Choroid plexus epithelial cell (primary cell): ENCODE measurements at places on chromosomes 3 and 15.

DNA sequence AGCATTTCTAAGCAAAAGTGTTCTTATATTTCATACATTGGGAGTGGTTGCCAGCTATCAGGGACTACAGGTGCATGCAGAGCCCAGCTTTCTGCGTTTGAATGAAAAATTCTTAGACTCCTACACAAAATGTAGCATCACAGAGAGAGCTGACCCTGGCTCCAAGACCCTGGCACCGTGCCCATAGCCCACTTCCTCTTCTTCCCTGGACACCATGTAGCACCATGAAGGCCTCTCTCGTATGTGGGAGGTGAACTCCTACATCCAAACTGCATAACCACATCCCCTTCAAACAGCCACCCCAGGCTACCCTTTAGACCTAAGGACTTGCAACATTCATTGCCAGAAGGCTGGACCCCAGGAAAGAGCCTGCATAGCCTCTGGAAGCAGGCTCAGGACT, 35.8 kb upstream of the ATOSA start:
- no peak for DNase-seq

- peak; percentile 98 for DNase-seq
Observed at GRCh38 chr15:52100807-52101442, 11.7 kb downstream of the BCL2L10 start.

DNA sequence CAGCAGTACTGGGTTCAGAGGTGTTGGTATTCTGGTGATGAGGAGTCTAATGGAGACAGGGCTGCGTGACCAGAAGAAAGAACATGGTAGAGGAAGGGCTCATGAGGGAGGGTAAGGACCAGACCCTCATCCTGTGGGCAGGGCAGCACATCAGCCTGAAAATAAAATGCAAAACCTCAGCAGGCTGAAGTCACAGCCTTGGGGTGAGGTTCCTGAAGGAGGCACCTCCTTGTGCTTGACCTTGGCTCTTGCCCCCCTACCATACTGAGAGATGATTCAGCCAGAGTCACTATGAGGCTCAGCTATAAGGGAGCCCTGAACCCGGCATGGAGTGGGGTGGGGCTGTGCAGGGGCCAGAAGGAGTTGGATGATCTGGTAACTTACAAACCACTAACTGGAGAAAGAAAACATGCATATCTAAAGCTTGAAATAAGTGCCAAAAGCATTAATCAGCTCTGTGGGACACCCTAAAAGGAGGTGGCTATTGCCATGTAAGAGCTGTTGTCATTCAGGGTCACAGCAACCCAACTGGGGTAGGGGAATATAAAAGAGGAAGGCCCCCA, 60.2 kb downstream of the CORO2B start:
- peak; percentile 60 for DNase-seq

DNA sequence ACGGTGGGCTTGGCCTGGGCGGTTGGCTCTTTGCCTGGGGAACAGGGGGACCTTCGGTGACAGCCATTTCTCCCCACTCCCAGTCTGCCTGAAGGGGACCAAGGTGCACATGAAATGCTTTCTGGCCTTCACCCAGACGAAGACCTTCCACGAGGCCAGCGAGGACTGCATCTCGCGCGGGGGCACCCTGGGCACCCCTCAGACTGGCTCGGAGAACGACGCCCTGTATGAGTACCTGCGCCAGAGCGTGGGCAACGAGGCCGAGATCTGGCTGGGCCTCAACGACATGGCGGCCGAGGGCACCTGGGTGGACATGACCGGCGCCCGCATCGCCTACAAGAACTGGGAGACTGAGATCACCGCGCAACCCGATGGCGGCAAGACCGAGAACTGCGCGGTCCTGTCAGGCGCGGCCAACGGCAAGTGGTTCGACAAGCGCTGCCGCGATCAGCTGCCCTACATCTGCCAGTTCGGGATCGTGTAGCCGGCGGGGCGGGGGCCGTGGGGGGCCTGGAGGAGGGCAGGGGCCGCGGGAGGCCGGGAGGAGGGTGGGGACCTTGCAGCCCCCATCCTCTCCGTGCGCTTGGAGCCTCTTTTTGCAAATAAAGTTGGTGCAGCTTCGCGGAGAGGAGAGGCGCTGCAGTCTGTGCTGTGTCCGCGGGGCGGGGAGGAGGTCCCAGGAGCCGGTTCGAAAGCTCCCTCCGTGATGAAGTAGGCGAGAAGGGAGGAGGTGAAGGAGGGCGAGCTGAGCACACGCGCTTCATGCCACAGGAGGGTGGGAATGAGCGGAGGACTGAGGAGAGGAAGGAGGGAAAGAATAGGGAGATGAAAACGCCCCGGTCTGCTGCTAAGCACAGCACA, 9.6 kb downstream of the CLEC3B start:
- DNase-seq: peak; percentile 57

- no peak for DNase-seq
Observed at GRCh38 chr15:43346305-43346704, 15.9 kb upstream of the LCMT2 start.

DNA sequence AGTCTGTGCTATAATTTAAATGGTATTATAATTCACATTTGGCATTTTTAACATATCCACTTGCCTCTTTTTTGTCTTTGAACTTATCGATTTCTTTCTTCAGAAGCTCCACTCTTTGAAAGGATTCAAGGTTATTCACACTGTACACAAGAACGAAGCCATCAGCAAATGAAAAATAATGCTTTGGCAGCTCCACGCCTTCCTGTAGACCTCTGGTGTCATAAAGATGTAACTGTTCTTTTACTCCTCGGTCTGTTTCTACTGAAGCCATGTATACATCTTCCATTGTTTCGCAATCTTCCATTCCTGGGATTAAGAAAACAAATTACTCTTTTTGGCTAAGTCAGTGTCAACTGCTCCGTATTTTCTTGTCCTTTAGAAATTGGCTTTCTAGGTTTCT, 16.0 kb downstream of the NKIRAS1 start:
- DNase-seq: peak; percentile 74

DNA sequence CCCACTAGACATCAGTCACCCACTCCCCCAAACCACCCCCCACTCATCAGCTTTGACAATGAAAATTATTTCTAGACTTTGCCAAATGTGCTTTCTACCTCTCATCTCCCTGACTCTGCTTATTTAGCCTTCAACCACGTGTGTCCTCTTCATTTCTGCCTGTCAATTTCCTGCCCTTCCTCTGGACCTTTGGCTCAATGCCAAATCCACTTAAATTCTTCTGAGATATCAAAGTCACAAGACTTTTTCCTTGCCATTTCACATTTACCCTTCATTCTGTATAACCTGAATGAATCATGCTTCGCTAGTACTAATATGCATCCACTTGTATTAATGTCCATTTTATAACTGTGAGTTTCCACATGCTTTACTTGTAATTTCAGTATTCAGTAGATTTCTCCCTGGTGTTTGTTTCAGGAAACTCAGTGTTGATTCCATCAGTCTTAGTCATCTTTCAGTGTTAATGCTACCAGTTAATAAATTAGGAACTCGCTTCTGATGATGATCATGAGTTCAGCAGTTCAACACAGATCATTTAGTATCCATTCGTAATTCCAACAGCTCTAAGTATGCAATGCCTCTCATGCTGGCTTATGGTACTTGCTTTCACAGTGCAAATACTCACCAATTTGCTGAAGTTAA, 128.2 kb upstream of the OSTN start:
- peak; percentile 61 for DNase-seq

DNA sequence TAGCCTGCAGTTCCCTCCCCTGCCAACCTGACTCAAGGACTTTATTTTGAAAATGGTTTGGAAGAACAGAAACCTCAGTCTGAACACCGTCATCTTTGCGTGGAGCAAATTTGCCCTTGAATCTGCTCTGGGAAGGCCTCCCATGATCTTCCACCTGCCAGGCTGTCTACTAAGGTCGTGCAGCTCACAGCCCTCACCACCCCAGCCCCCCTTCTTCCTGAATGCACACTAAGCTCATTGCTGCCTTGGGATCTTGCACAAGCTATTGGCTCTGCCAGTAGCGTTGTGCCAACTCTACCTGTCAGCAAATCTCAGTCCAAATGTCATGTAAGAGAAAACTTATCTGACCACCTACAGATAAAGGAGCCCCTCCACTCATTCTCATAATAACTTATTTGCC, 141.5 kb downstream of the USP13 start:
- DNase-seq: no peak

DNA sequence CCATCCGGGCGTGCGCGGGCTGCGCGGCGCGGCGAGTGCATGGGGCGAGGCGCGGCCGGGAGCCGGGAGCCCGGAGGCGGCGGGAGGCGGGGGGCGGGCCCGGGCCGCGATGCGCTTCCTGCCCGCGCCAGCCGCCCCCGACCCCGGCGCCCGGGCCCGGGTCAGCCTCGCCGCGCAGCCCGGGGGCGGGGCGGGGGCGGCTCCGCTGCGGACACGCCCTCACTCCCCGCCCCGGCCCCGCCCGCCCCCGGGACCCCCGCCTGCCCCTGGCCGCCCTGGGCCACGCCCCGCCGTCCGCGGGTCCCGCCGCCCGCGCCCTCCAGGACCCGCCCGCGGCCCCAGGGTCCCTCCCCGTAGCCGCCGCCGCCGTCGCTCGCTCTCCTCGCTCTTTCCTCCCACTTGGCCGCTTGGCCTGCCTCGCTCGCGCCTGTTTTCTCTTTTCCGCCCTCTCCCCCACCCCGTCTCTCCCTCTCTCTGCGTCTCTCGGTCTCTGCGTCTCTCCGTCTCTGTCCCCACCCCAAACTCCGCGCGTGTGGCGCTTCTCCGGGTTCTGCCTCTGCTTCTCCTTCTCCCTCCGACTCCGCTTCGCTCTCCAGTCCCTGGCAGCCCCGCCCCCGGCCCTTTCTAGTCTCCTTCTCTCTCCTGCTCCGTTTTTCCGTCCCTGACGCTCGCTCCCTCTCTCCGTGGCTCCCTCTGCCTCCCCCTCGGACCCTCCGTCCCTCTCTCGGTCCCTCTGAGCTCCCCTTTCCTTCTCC, at the start of gene PLXND1:
Gene PLXND1, minus strand, starts transcription at position 41 of the 755 bp plus-strand sequence. Its CDS starts 37 bp downstream, at position 4.
- DNase-seq: peak; percentile 71

DNA sequence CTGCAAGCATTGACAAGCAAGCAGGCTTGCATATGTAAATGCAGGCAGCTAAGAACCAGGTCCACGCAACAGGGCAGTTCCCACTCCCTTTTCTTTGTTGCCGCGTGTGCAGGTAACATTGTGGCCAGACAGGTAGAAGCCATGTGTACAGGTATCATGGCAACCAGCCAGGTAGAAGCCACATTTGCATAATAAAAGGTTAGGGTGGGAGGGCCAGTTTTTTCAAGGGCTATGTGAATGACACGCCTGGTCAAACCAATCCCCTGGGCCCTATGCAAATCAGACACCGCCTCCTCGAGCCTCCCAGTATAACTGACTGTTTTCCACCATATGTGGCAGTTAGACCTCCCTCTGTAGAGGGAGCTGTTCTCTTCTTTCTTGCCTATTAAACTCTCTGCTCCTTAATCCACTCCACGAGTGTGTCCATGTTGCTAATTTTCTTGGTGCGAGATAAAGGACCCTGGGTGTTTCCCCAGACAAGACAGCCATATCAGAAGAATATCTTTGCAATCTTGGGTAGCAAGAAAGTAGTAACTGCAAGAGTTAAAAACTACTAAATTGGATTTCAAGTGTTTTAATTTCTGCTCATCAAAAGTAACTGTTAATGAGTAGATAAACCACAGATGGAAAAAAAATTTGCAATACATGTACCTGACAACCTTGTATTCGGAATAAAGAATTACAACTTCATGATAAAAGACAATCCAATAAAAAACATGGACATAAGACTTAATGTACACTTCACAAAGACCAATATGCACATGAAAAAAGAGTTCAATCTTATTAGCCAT, 21.8 kb downstream of the PCOLCE2 start:
- DNase-seq: peak; percentile 16

- no peak for DNase-seq
Observed at GRCh38 chr3:51703761-51704510, 2.9 kb upstream of the GRM2 start.

DNA sequence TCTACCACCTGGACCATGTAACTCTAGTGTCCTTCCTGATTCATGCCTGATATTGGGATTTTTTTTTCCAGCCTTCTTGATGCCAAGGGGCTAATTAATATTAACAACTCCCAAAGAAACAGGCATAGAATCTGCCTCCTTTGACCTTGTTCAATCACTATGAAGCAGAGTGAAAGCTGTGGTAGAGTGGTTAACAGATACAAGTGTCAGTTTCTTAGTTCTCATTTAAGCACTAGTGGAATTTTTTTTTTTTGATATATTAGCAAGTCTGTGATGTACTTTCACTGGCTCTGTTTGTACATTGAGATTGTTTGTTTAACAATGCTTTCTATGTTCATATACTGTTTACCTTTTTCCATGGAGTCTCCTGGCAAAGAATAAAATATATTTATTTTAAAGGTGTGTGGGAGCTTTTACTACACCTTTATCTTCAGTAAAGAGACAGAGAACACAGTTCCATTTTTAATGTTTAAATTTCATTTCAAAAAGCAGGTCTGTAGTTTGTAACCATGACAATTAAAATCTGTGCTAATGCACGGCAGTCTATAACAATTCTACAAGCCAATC, 67.1 kb downstream of the TOP2B start:
- DNase-seq: no peak

DNA sequence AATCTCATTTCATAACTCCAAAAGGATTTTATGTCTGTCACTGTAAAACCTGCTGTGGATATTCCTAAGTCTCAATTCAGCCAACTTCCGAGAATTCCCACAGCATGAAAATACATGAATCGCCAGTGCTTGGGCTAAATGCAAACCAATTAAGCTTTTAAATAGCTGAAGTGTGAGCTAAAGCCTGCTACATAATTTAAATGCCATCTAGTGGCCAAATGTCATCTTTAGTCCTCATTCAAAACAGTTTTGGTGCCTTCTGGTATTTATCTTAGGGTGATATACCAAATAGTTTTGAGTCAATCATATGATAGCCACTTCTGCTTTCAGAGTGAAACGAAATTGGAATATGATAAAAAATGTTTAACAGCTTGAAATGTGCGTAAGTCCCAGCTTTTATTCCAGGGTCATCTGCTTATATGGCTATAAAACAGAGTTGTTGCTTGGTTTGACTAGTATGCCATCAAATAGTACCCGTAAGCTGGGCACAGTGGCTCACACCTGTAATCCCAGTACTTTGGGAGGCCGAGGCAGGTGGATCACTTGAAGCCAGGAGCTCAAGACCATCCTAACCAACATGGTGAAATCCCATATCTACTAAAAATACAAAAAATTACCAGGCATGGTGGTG, 41.8 kb upstream of the CCNL1 start:
- peak; percentile 71 for DNase-seq

- no peak for DNase-seq
Observed at GRCh38 chr3:143286392-143287010, 166.9 kb downstream of the CHST2 start.

DNA sequence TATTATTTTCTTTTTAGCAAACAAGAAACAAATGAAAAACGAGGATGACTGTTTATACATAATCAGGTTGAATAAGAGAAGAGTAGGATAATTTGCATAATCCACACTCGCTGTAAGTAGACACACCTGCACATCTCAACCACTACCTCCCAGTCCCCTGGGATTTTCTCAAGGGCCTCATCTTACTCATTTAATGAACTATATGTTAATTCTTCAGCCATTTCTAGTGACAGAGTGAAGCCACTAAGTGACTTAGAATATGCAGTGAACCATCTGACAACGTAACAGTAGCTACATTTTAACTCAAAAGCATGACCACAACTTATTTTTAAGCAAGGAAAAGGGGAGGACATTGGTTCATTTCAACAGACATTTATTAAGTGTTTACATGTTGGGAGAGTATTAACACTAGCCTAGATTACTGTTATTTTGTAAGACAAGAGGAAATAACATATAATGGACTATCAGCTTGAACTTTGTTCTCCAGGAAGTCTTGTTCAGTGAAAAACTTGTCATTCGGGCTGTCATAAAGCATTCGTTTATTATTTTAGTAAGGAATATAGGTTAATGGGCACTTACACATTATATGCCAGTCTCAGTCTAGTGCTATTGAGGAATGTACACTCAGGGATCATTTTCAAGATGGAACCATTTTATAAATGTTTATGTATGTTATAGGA, 173.0 kb upstream of the ROBO2 start:
- DNase-seq: no peak
